Caudate nucleus (tissue), 63 donors: ENCODE measurements at places on chromosomes 16 and 17.
A peak's percentile ranks its signal among the peaks of the same experiment; 100 is the strongest.

- DNase-seq = no peak
These were observed 1.7 kb downstream of the DEXI start for GRCh38 chr16:10940501-10941079.

GRCh38 chr17:7550344-7550743 is 1.5 kb downstream of the TNFSF12 start:
- DNase-seq = no peak

- DNase-seq = no peak
These were observed 128.1 kb upstream of the FOXF1 start for GRCh38 chr16:86382067-86382773.

GRCh38 chr16:30367349-30368009 is 2.8 kb downstream of the TBC1D10B start:
- DNase-seq = no peak

DNA sequence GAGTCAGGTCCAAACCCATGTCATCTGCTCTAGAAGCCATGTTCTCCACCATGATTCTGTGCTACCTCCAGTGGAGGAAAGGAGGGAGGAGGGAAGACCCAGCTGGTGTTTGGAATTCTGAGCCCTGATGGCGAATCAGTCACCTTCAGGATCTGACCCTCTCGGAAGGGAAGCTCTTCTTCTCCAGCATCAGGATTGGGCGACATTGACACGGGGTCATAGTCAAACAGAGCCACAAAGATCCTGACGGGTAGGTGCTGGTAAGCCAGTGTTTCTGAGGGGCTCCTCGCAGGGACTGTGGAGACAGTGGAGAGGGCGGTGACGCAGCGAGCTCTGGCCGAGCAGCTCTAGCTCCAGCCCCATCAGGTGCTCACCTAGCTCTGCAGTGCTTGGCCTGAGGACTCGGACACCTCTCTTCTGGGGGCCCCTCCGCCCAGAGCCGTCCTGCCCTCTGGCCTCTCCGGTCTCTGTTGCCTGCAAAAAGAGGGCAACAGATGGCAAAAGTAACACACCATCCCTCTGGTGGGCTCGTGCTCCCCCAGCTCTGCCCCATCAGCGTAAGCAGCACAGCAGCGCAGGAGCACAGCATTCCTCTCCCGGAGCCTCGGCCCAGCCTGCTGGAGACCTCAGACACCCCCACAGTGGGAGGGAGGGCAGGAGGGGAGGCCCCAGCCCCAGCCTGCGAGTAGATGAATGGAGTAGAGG is 21.0 kb downstream of the TSPOAP1 start:
- DNase-seq = no peak

GRCh38 chr17:59427425-59427921 is 96.0 kb downstream of the YPEL2 start:
- no peak for DNase-seq

DNA sequence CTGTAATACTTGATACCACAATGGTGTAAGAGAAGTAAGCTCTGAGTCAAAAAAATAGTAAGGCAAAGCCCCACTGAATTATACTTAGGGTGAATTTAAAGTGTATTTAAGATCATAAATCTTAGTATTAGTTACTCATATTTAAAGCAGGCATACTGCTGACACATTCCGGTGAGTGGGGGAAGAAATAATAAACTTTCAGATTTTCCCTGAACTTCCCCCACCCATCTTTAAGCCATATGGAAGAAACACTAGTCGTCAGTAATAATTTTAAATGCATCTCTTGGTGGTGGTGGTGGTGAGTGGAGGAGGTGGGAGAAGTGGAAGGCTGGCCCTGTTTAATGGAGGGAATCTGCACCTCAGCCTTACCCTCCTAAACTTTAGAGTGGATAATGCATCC is 20.5 kb downstream of the MPHOSPH6 start:
- DNase-seq = no peak

- DNase-seq = no peak
These were observed 107.4 kb downstream of the GAS7 start for GRCh38 chr17:10091046-10091445.

GRCh38 chr17:10219193-10219592 is 20.8 kb upstream of the GAS7 start:
- no peak for DNase-seq

- no peak for DNase-seq
These were observed 4.0 kb downstream of the NUPR1 start for GRCh38 chr16:28534542-28535373.

DNA sequence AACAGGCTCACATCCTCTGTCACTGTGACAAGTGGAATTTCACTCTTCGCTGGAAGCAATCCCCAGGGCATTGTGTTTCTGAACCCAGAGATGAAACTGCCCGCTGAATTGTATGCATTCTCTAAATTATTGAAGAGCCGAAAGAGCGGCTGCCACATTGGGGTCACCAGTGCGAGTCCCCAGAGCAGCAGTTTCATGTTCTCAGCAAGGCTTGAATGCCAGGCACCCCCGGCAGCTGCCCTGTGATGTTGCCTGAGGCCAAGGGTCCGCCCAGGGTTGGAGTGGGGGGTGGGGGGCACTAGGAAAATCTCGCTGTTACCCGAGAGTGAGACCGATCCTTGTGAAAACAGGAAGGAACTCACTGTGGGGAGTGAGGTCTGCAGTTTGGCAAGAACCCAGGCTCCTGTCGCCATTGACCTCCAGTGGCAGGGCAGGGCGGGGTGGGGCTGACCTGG is 20.7 kb upstream of the BCAR1 start:
- DNase-seq = no peak

- no peak for DNase-seq
These were observed 13.5 kb upstream of the DNAI2 start for GRCh38 chr17:74260525-74260850.

- no peak for DNase-seq
These were observed 986 bp downstream of the SEBOX start for GRCh38 chr17:28363776-28364650.

GRCh38 chr16:84925092-84925772 is 86.1 kb downstream of the ZDHHC7 start:
- DNase-seq = peak; percentile 29

- no peak for DNase-seq
These were observed 43.0 kb upstream of the RHBDL3 start for GRCh38 chr17:32222621-32223020.

DNA sequence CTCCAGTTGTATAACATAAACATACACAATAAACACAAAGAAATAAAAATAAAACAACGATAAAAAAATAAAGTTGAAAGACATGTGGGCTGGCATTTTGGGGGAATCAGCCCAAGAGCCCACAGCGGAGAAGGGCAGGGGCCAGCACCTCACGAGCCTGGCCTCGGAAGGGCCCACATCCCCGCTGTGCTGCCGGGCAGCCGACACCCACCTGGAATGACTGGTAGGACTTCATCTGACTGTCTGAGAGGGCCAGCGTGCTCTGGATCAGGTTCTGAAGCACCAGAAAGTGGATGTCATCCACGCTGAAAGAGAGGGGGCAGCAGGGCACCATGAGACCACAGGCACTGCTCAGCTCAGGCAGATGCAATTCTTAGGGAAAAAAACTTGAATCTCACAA is 73.5 kb downstream of the GTF3C1 start:
- no peak for DNase-seq

GRCh38 chr16:75066861-75067447 is 49.6 kb downstream of the LDHD start:
- no peak for DNase-seq

GRCh38 chr16:24989494-24989893 is 25.7 kb downstream of the ARHGAP17 start:
- DNase-seq = no peak

- DNase-seq = no peak
These were observed 14.3 kb upstream of the PRKAR1A start for GRCh38 chr17:68497885-68498319.

DNA sequence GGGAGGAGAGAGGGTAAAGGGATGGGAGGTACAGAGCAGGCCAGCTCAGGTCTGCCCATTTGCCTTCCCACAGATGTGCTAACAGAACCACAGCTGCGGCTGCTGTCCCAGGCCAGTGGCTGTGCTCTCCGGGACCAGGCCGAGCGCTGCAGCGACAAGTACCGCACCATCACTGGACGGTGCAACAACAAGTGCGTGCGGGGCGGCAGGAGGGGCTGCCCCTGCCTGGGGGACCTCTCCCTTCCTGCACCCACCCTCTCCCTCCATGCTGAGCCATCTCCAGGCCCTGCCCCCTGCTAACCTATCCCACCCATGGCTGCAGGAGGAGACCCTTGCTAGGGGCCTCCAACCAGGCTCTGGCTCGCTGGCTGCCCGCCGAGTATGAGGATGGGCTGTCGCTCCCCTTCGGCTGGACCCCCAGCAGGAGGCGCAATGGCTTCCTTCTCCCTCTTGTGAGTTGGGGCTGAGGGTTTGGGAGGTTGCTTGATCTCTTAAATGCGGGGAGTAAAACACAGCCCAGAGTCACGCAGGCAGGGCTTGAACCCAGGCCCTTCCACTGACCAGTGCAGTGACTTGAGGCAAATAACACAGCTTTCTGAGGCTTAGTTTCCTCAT is 1.2 kb downstream of the EPX start:
- DNase-seq = no peak

- no peak for DNase-seq
These were observed 16.3 kb downstream of the SOX9 start for GRCh38 chr17:72137161-72137560.

- DNase-seq = no peak
These were observed 169.5 kb downstream of the STX8 start for GRCh38 chr17:9406046-9406606.

- no peak for DNase-seq
These were observed 17.8 kb downstream of the SAP30BP start for GRCh38 chr17:75684924-75685323.

DNA sequence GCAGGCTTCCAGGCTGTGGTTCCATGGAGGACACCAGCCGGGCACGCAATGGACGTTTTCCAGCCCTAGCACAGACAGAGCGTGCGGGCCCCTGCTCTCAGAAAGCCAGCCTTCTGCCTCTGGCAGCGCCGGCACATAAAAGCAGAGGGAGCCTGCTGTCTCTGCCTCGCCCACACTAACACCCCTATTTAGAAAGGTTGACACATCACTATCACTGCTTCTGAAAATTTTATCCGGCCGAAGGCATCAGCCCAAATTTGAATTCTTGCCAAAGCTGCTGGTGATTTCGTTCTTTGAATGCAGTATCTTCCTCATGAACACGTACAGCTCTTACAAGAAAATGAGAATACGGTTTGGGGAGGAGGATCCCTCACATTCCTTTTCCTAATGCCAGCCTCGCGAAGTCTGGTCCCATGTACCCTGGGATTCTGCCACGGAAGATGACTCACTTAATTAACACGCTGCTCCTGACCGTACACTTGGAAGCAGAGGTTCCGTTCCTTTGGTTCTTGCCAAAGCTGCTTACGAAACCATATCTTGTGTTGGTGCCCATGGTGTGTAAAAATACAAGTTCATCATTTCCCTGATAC is 1.3 kb upstream of the RAB11FIP3 start:
- DNase-seq = peak; percentile 43

DNA sequence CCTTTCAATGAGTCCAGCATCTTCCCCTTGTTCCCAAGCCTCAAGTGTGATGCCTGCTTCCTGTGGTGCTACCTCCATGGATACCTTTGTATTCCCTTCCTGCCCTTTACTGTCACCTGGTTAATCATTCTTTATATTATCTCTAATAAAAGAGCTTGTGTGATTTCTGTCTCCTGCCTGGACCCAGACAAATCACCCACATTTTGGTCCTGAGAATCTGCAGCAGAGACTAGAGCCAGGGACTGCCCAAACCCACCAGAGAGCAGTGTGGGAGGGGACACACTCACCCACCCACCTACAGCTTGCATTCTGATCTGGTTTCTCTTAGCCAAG is 30.2 kb downstream of the CDRT4 start:
- no peak for DNase-seq

DNA sequence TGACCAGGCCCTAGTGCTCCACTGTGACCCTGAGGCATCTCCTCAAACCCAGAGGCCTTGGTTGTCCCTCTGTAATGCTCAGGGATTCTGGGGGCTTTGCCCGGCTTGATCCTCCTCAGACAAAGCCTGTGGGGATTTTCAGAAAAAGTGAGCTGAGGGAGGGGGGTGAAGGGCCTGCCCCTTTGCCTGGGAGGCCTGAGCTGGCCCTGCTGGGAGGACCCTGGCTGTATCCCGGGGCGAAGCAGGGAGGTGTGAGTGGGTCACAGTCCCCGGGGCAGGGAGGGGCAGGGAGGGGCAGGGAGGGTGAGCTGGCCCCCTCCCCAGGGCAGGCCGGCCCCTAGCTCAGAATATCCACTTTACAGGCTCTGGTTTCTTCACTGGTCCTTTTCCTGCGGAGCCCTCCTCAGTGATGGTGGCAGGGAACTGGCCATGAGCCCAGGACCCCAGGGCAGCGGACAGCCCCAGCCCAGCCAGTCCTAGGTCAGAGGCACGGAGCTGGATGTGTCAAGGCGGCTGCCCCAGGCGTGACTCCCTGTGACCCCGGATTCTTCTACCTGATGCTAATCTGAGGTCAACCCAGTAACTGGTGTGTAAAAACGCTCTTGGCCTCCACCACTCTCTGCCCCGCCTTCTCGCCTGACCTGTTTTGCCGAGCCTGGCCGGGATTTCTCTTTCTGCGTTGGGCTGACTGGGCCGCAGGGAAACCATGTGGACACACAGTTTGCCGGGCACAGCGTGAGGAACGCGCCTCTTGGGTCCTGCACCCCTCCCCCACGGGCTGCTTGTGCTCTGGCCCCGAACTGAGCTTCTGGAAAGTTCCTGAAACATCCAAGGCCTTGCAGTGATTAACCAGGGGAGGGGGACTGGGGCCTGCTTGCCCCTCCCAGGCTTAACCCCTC is 5.8 kb upstream of the FASN start:
- no peak for DNase-seq

DNA sequence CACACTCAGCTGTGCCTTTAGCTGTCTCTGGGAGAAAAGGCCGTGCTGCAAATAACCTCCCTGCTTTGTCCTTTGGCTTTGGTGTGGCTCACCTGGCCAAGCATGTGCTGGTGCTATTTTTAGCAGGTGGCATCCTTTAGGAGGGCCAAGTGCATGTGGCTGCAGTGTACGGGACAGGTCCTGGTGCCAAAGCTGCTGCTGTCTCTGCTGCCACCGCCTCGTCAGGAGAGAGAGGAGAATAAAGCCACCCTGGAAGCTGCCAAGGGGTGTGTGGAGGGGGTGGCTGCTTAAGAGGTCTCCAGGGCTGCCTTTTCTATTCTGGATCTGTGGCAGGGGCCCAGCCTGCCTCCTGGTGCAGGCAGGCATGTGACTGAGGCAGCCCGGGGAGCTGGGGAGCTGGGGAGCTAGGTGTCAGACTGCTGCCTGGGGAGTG is 6.2 kb downstream of the AKAP1 start:
- peak; percentile 80 for DNase-seq

DNA sequence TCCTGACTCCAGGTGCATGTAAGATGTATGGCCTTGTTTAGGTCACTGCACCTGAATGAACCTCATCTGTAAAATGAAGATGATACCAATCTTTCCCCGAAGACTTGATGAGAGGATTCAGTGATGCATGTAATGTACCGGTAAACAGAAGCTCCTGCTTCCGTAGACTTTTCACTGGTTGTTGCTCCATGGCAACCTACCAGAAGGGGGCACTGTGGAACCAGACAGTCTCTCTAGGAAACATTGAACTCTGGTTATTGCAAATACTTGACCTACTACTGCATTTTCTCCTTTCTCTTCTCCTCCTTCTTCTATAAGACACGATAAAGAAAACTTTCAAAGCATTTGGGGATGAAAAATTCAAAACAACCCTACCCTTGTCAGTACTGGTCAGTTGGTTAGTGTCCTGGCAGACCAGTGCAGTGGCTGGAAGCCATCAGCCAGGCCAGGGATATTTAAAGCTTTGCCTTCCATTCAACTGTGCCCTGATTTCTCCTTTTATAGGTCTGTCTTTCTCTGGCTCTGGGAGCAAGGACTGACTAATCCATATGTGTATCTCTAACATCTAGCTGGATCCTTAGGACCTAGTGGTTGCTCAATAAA is 667.4 kb upstream of the SALL1 start:
- no peak for DNase-seq
